ENCODE measurements at places on chromosomes 1 and 21. TPM values are rescaled to one million over a fixed set of nuclear protein-coding genes. Genes with fewer than 3 reads are reported as not detected.

GRCh38 chr21:44866780-44867179 is 6.7 kb downstream of the PTTG1IP start:
- DNase-seq, result peak; percentile 90
- H3K4me3 ChIP-seq, result peak overlapping the region; percentile 13
- H3K36me3 ChIP-seq, result peaks cover 5% of the 10 kb centered on the region
- peak overlapping the region; percentile 34 for H3K27ac ChIP-seq

- H3K4me3 ChIP-seq, result no peak overlapping the region
- no peaks in the 10 kb centered on the region for H3K36me3 ChIP-seq
- no peaks in the 10 kb centered on the region for H3K27me3 ChIP-seq
- DNase-seq, result peak; percentile 67
Measured at GRCh38 chr1:203915811-203916210, 54.4 kb downstream of the SNRPE start.

The CFHR1 gene
- 0.23 TPM for total RNA-seq

GRCh38 chr1:71080230-71080738 is 551 bp downstream of the ZRANB2 start:
- no peaks in the 10 kb centered on the region for H3K27me3 ChIP-seq
- peaks cover 17% of the 10 kb centered on the region for H3K36me3 ChIP-seq
- H3K4me1 ChIP-seq, result no peaks in the 10 kb centered on the region
- H3K27ac ChIP-seq, result peak overlapping the region; percentile 99
- DNase-seq, result no peak

DNA sequence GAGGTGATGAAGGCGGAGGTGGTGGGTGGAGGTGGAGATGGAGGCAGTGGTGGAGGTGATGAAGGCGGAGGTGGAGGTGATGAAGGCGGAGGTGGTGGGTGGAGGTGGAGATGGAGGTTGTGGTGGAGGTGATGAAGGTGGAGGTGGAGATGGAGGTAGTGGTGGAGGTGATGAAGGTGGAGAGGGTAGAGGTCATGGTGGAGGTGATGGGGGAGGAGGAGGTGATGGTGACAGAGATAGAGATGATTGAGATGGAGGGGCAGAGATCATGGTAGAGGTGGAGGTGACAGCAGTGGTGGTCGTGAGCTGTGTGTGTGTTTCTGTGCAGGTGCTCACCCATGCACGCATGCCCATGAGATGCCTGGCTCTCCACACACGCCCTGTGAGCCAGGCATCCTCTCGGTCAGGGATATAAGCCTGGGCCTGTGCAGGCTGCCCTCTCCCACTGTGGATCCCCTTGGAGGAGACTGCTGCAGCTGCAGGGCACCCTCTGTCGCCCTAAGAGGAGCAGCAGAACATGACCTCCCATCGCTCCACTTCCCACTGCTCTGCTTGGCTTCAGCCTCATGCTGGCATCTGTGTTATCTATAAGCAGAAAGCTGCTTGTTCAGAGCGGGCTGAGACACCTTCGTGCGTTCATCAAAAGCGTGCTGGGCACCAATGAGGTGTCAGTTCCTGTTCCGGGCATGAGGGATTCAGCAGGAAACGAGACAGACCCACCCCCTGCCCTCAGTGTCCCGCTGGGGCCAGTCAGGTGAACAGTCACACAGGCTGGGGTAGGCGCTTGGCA is 20.5 kb upstream of the NPHP4 start:
- H3K36me3 ChIP-seq, result no peaks in the 10 kb centered on the region
- peaks cover 3% of the 10 kb centered on the region for H3K4me1 ChIP-seq
- H3K27me3 ChIP-seq, result no peaks in the 10 kb centered on the region
- no peak overlapping the region for H3K27ac ChIP-seq
- no peak for DNase-seq
- H3K4me3 ChIP-seq, result no peak overlapping the region

The FAM72B gene
- total RNA-seq, result 2.9 TPM
